ENCODE measurements at places on chromosomes 12 and 14. TPM values are rescaled to one million over a fixed set of nuclear protein-coding genes. Genes with fewer than 3 reads are reported as not detected.

GRCh38 chr12:76030341-76031080 lies 1.1 kb downstream of the PHLDA1 start:
- peak; percentile 43 for DNase-seq

DNA sequence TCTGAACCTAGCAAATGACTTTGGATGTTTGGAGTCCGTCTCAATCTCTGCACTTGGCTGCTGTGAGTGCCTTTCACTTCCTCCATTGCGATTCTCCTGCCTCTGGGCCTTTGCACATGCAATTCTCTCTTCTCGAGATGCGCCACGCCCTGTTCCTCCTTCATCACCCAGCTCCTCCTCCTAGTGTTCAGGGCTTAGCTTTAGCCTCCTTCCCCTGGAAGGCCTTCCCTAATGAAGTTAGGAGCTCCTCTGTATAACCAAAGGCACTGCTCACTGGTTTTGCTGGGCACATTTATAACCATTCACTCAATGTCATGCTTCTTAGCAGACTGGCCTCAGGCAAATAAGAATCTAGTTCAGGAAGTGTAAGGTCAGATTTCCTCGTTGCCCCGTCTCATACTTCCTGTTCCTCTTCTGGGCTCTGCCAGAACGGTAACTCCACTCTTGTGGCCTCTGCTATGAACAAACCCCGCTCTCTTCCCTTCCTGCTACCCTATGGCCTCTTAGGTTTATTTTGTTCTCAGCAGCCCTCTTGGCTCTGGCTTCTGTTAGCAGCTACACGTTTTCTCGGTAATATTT lies 171.4 kb downstream of the CRADD start:
- DNase-seq: no peak

Gene ABCD2
- 0.12 TPM for polyA plus RNA-seq

Gene CLEC1A
- 3.5 TPM for polyA plus RNA-seq

Gene FERMT2
- polyA plus RNA-seq: 104 TPM

Gene CIROP
- polyA plus RNA-seq: not detected
